ENCODE measurements at places on chromosomes 11 and 22. TPM values are rescaled to one million over a fixed set of nuclear protein-coding genes. Genes with fewer than 3 reads are reported as not detected.

Gene CALCA
- not detected for total RNA-seq

Gene OR56A4
- 0.26 TPM for total RNA-seq

Gene OR8J3
- total RNA-seq, result not detected

- no peak for DNase-seq
- no peak overlapping the region for H3K27ac ChIP-seq
- H3K36me3 ChIP-seq, result peaks cover 5% of the 10 kb centered on the region
- H3K4me1 ChIP-seq, result peaks cover 34% of the 10 kb centered on the region
- peak overlapping the region; percentile 14 for H3K4me3 ChIP-seq
These were observed 2.9 kb upstream of the HMBS start for GRCh38 chr11:119081682-119082260.

GRCh38 chr11:111514216-111515031, at the start of gene HOATZ:
Gene HOATZ, plus strand, starts transcription at chr11:111514778. Its CDS starts 7 bp downstream, at chr11:111514785.
- H3K4me3 ChIP-seq, result peak within 1 kb of the TSS; percentile 74
- DNase-seq, result peak; percentile 46
- H3K36me3 ChIP-seq, result no peaks in the 10 kb centered on the region
- peaks cover 57% of the 10 kb centered on the region for H3K27me3 ChIP-seq

Gene CRYBB3
- not detected for total RNA-seq

DNA sequence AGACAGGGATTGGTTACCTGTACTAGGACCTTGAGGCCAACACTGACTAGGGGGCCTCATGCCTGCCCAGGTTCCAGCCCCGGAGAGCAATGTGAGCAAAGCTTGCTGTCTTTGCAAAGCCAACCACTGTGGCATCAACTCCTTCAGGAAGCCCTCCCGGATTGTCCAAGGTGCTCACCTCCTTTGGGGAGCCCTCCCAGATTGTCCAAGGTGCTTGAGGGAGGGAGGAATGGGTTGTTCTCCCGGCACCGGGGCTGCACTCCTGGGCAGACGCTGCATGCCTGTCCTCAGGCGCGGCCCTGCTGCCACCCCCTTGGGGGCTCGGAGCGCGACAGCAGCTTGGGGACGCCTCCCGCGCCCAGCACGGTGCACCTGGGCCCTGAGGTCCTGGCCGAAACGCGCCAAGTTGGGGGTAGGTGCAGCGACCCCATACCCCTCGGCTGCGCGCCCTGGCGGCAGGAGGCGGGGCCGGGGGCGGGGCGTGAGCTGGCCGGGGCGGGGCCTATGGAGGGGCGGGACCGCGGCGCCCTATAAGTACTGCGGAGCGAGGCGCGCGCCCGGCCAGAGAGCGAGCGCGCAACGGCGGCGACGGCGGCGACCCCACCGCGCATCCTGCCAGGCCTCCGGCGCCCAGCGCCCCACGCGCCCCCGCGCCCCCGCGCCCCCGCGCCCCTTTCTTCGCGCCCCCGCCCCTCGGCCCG, at the start of gene CD81:
TSS of gene CD81 (plus strand) at position 560 of the 701 bp plus-strand sequence. CDS start 240 bp downstream, outside the sequence.
- peaks cover 11% of the 10 kb centered on the region for H3K4me1 ChIP-seq
- no peaks in the 10 kb centered on the region for H3K36me3 ChIP-seq
- H3K4me3 ChIP-seq, result peak within 1 kb of the TSS; percentile 91
- H3K27me3 ChIP-seq, result peaks cover 2% of the 10 kb centered on the region
- DNase-seq, result peak; percentile 64
- peak within 1 kb of the TSS; percentile 95 for H3K27ac ChIP-seq

Gene MAPK8IP2
- total RNA-seq, result 30.4 TPM

GRCh38 chr11:34214961-34215805, 109.8 kb downstream of the NAT10 start:
- no peaks in the 10 kb centered on the region for H3K36me3 ChIP-seq
- peaks cover 9% of the 10 kb centered on the region for H3K4me1 ChIP-seq
- H3K27ac ChIP-seq, result no peak overlapping the region
- no peak overlapping the region for H3K4me3 ChIP-seq
- no peak for DNase-seq
- H3K27me3 ChIP-seq, result no peaks in the 10 kb centered on the region

Gene MMP10
- total RNA-seq, result not detected

- H3K4me3 ChIP-seq, result no peak overlapping the region
- no peaks in the 10 kb centered on the region for H3K27me3 ChIP-seq
- peaks cover 10% of the 10 kb centered on the region for H3K4me1 ChIP-seq
These were observed 108.9 kb downstream of the KIRREL3 start for GRCh38 chr11:126891556-126892217.

Gene OR51B5
- not detected for total RNA-seq

Gene ADAMTS8
- total RNA-seq, result 0.21 TPM

DNA sequence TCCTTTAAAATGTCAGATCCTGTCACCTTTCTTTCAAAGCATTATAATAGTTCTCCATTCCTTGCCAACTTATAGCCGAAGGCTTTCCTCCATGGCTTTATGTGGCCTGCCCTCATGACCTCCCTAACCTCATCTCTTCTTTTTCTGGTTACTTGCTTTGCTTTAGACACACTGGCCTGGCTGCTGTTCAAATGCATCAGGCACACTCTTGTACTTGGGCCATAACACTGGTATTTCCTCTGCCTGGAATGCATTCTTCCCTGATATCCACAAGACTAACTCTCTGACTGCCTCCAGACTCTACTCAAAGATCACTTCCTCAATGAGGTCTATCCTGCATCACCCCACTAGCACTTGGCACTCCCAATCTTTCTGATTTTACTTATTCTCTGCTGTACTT, 710.3 kb downstream of the KCNA4 start:
- H3K27ac ChIP-seq, result no peak overlapping the region
- no peaks in the 10 kb centered on the region for H3K36me3 ChIP-seq
- H3K4me1 ChIP-seq, result peaks cover 5% of the 10 kb centered on the region

GRCh38 chr11:117748771-117749540, 48.1 kb downstream of the DSCAML1 start:
- no peak for DNase-seq
- H3K36me3 ChIP-seq, result no peaks in the 10 kb centered on the region
- H3K4me3 ChIP-seq, result no peak overlapping the region
- peaks cover 22% of the 10 kb centered on the region for H3K4me1 ChIP-seq
- peaks cover 2% of the 10 kb centered on the region for H3K27me3 ChIP-seq
